ENCODE measurements at places on chromosomes 5 and 9.

GRCh38 chr5:17429353-17429752 lies 68.7 kb upstream of the TAF11L2 start:
- no peak for DNase-seq

- no peak for DNase-seq
Measured at GRCh38 chr5:173642895-173643481, 26.5 kb upstream of the BOD1 start.

- DNase-seq, result no peak
Measured at GRCh38 chr9:83425240-83425639, 113.0 kb downstream of the FRMD3 start.

- no peak for DNase-seq
Measured at GRCh38 chr5:151490627-151491026, 43.2 kb downstream of the SLC36A1 start.

GRCh38 chr5:99349787-99350186 lies 421.0 kb upstream of the CHD1 start:
- no peak for DNase-seq

- no peak for DNase-seq
Measured at GRCh38 chr5:126253406-126253805, 169.8 kb upstream of the GRAMD2B start.

DNA sequence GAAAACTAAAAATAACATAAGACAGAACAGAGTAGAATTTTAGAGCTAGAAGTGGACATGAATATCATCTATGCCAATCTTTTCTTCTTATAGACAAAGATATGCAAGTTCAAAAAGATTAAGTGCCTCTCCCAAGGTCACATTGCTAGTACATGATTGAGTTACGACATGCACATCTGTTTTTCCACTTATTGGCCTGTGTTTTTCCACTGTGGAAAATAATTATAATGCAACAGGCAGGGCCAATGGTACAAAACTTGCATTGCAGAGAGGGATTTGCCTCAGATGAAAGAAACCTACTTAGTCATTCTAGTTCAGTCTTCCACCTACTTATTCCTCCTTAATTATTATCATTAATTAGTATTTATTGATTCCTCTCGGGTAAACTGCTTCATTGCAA lies 407.8 kb upstream of the SGCD start:
- no peak for DNase-seq

DNA sequence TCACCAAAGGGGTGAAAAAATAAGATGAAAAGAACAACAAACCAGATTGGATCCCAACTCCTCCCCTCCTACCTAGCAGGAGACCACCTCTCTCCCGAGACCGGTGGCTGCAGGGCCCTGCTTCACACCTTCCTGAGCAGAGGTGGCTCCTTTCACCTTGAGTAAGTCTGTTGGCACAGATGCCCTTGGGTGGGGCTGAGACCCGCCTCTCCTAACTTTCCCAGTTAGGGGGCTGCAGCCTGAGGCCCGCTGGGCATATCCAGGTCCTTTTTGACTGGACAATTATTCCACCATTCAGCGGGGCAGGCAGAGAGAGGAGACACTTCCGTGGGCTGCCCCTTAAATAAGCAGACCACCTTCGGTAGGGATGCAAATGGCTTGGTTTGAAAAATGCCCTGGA lies 1.3 kb downstream of the SLC25A48 start:
- no peak for DNase-seq

- DNase-seq, result no peak
Measured at GRCh38 chr9:109599711-109600110, 101.6 kb upstream of the PTPN3 start.

GRCh38 chr9:27385606-27386322 lies 88.8 kb upstream of the EQTN start:
- DNase-seq, result no peak

DNA sequence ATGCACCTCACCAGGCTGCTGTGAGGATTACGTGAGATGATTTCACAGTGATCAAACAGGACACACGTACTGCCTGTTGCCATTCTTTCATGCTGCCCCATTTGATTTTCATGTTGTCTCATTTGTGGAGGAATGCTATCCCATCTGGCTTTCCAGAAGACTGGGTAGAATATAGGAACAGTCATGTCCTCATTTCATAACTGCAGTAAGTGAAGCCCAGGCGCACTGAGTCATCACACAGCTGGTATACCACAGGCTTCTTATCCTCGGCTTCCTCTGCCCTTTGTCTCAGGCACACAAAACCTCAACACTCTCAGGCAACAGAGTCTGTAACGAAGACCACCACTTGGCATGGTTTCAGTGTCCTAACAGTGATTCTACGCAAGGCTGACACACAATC lies 62.3 kb downstream of the LHFPL2 start:
- peak; percentile 61 for DNase-seq

- no peak for DNase-seq
Measured at GRCh38 chr5:50704730-50705129, 38.3 kb downstream of the PARP8 start.

- no peak for DNase-seq
Measured at GRCh38 chr9:137463931-137464290, 4.8 kb upstream of the NSMF start.

DNA sequence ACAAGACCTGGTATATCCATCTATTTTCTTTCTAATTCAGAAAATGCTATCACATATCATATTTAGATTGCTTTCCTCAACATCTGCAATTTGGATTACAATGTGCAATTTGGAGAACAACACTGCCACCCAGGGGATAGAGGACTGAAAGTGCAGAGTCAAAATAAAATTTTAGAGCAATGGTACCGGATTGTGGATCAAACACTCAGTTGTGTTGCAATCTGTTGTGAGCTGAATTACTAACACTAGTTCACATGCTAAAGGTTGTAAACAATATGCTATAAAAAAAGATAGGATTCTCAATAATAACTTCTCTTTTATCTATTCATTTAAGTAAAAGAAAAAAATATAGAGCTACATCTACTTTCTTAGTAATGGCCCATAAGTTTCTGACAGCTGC lies 11.9 kb upstream of the SRFBP1 start:
- no peak for DNase-seq

GRCh38 chr5:73369278-73369677 lies 79.3 kb downstream of the FOXD1 start:
- no peak for DNase-seq

DNA sequence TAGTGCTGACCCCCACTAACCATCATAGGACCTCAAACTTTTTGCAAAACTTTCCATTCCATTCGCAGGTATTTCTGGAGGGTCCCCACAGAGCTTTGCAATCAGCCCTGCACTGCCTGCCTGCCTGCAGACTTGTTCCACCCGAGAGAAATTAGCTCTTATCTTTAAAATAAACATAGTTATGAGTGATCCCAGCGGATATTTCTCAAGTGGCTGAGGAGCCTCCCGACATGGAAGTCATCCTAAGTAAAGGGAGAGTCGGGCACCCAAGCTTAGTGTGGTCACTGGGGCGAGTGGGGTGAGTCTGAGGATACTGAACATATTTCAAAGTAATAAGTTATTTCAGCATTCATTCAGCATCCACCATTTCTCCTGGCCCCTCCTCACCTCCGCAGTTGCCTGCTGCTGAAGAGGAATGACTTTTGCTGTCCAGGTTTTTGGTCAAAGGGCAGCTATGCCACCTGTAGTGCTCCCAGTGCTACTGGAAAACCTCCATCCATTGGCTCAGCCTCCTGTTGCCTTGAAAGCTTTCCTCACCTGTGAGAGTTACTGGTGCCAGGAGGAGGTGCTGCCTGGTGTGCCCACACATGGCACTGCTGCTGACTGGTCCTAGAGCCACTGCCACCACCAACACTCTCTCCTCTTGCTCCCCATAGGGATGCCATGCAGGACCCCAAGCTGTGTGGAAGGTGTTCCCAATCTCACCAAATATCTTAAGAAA lies 89.7 kb upstream of the PCSK1 start:
- no peak for DNase-seq

GRCh38 chr5:141501761-141502160 lies 12.9 kb downstream of the PCDHGC5 start:
- DNase-seq, result no peak

DNA sequence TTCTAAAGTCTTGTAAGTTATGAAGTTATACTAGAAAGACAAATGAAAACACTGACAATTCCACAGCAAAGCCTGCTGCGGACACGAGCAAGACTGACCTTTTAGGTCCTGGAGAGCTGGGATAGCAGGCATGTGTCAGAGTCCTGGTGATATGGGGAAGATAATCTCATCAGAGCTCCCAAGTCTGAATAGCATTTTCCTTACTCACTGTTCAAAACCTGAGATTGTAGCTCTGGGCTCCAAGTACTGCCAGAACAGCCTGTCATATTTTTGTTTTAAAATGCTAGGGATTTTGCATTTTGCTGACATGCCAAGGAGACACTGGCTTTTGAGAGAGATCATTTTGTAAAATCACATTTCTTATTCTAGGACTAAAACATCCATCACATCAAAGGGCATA lies 90.1 kb downstream of the DRD1 start:
- DNase-seq, result no peak

GRCh38 chr9:127195976-127196825 lies 68.4 kb upstream of the GARNL3 start:
- DNase-seq, result no peak

DNA sequence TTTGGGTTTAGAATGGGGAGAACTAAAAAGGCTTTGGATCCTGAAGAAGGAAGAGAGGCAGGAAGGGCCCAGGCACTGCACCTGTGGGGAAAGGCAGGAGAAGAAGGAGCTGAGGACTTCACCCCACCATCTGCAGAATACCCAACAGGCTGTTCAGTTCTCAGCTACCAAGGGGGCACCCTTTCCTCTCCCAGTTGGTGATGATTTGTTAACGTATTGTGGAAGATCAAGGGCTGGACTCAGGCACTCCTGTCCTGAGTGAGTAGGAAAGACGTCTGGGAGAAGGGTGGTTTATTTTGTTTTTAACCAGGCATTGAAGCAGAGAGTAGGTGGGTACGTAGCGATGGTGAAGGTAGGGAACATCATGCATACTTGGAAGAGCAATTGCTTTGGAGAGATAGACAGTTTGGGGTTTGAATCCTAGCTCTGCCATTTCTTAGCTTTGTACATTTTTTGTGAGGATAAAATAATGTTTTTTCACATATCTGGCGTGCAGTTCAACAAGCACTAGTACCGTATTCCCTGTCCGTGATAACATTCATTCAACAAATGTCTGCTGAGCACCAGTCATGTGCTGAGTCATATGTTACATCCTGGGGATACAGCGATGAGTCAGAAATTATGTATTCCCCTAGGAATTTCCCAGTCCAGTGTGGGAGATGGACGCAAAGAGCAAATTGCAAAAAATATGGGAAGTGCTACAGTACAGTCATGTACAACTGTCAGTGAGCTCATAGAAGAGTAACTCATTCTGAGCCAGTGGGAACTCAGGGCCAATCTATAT lies 2.1 kb downstream of the MSANTD3 start:
- peak; percentile 95 for DNase-seq

DNA sequence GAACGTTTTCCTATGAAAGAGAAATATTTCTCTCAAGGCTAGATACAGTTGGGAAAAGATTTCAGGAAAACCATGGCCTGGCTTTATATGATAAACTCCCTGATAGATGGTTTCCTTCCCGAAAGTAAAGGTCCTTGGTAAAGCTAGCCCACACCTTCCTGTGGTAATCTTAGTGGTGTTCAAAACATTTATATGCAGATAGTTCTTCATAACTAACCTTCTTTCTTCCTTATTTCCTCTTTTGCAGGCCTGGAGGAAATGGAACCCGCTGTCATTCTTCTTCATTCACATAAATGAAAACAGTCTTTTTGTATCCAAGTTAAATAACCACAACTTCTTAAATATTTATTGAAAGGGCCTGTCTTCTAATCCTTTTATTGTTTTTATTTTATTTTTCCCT lies 474.0 kb upstream of the ACTBL2 start:
- DNase-seq, result peak; percentile 20

GRCh38 chr5:74107899-74108298 lies 481.9 kb downstream of the ARHGEF28 start:
- no peak for DNase-seq

GRCh38 chr5:113489299-113489698 lies 1.0 kb upstream of the MCC start:
- DNase-seq, result no peak

DNA sequence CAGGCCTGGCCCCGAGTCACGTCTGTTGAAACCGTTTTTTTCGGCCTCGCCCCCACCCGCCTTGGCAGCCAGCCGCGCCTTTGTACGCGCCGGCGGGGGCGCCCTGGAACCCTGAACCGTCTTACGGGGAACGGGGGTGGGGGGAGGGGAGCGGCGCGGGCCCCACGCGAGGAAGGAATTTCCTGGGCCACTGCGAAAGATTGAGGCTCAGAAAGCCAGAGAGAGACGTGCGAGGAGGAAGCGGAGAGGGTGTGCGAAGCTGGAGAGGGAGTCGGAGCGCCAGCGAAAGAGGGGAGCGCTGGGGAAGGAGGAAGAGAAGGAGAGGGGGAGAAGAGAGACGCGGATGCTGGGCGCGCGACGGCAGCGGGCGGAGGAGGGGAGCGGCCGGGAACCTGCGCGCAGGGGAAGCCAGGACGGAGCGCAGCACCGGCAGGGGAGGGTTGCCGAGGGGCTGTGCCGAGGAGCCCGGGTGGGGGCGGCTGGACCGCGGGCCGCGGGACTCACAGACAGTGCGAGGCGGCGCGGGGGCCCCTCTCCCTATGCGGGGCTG lies 4.6 kb upstream of the PRDM12 start:
- DNase-seq, result no peak

DNA sequence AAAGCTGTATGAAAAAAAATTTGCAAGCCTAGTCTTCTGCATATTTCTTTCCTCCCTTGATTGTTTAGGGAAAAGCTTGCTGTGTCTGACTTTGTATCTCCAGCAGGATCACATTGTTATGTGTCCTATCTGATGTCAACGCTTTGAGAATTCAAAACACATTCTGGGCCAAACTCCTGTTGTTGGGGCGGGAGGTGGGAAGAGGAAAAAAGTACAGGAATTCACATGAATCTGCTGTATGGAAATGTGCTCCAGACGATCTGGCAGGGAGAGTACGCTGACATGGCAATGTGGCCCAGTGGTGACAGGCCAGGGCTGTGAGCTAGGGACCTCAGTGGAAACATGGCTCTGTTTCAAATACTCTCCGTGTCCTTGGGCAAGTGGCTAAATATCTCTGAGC lies 87.4 kb upstream of the GNA14 start:
- peak; percentile 68 for DNase-seq

DNA sequence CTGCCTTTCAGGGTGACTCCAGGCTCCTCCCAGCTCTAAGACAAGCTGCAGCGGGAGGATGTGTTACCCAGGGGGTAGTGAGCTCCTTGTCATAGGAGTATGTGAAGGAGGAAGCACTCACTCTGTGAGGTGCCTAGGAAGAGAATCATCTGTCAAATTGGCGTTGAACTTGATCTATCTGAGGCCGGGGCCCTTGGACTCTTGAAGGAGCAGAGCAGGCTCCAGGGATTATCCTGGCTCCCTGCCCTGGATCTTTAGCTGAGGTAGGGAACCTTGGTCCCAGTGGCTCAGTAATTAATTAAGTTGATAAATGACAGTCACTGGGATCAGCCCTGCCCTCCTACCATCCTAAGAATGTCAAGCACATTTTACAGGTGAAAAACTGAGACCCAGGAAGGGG lies 15.5 kb downstream of the ADGRD2 start:
- no peak for DNase-seq

All from pulmonary artery endothelial cell (primary cell).